Activated naive CD4-positive, alpha-beta T cell treated with anti-CD3 and anti-CD28 coated beads, Interleukin-2, amount 10 ng/mL, durations not matched to agents 7 days and 5 days (primary cell): ENCODE measurements at places on chromosomes 5 and 9.

DNA sequence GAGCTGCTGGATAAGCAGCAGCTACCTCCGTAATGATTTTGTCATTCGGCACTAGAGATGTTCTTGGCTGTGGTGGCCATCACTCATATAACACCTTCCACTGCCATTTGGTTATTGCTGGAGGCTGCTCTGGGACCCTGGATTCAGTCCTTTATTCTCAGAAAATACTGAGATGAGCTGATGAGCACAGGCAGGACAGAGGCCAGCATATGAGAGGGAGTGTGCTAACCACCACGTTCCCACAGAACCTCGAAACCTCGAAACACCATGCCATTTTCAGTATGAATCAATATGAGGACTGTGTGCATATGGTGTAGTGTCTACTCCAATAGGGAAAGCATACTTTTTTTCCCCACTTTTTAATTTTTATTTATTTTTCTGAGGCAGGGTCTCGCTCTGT lies 56.6 kb downstream of the ADAM19 start:
- DNase-seq = peak; percentile 41

DNA sequence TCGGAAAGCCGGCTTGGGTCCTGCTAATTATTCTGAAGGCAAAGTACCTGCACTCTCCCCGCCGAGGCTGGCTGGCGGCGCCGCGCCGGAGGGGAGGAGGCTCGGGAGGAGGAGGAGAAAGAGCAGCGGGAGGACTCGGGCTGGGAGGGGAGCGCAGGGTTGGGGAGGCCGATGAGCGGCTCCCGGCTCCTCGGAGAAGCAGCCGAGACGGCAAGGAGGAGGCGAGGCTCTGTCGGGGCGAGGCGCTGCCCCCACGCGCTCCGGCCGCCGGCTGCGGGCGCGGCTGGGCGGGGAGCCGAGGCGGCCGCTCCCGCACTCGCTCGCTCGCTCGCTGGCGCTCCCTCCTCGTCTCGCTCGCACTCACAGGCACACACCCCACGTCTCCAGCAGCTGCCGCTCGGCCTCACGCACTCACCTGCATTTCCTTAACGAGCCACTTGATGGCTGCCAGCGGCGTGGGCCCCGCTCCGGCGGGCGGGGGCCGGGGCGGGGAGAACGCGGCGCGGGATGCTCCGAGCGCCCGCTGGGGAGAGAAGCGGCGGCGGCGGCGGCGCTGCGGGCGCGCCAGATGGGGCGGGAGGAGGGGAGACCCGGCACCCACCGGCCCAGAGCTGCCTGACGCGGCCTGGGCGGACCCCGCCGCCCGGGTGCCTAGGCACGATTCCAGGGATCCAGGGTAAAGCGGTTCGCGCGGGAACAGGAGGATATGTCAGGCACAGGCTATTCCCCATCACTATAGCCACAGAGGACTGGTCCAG lies at the start of gene PTPRD:
Gene PTPRD, minus strand, starts transcription at position 362 of the 758 bp plus-strand sequence.
- peak; percentile 35 for DNase-seq

GRCh38 chr9:84285381-84285780 lies 55.2 kb downstream of the SLC28A3 start:
- DNase-seq = no peak

GRCh38 chr5:159224471-159224870 lies 15.1 kb upstream of the RNF145 start:
- DNase-seq = no peak

DNA sequence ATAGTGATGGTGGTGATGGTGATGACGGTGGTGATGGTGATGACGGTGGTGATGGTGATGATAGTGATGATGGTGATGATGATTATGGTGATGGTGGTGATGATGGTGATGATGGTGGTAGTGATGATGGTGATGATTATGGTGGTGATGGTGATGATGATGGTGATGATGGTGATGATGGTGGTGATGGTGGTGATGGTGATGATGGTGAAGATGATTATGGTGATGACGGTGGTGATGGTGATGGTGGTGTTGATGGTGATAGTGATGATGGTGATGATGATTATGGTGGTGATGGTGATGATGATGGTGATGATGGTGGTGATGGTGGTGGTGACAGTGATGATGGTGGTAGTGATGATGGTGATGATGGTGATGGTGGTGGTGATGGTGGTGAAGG lies 149.2 kb upstream of the IRX1 start:
- no peak for DNase-seq

DNA sequence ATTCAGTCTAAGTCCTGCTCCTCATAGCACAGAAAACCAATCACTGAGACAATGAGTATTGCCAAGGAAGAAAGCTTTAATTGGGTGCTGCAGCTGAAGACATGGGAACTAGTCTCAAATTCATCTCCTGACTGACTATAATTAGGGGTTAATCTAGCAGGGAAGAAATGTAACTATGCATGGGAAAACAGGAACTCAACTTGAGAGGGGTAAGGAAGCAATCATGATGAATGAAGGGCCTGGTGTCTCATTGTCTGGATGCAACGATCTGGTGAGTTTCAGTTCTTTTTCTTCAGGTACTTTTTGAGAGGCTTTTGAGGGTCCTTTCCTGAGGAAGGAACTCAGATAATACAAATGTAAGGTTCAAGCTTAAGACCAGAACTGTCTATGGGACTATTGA lies 24.0 kb upstream of the OCLN start:
- DNase-seq = no peak

GRCh38 chr9:107059220-107059619 lies 196.3 kb downstream of the ZNF462 start:
- no peak for DNase-seq

GRCh38 chr5:10538789-10539686 lies 24.8 kb upstream of the ANKRD33B start:
- no peak for DNase-seq

GRCh38 chr9:136943291-136944211 lies 987 bp downstream of the FBXW5 start:
- DNase-seq = peak; percentile 63

DNA sequence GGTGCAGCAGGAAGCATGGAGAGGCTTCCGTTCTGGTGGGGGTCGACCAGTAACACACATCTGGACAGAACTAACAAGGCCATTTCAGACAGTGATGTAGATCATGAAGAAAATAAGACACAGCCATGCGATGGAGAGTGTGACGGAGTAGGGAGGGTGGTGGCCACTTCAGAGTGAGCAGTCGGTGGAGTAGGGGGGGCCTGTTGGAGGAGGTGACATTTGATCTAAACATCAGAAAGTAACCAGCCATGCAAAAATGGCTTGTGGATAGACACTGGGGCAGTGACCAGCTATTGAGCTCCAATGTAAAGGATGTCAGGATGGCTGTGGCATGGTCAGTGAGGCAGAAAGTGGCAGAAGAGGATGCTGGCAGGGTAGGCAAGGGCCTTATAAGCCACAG lies 65.9 kb downstream of the PPARGC1B start:
- no peak for DNase-seq

DNA sequence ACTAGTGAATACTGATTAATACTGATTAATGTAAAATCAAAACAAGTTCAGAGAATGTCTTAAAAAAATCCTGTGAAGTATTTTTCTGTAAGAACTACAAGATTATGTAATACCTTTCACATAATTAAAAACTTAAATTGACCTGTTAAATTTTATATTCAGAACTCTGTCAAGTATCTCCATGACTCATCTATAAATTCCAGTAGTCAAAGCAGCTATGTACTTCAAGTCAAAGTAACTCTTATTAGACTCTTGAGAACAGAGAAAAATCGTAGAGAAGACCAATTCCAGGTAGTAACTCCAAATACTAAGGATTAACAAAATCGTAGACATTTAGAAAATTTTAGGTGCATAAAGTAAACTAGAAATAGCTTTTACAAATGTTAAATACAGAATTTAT lies 77.1 kb downstream of the HOMER1 start:
- DNase-seq = no peak

- no peak for DNase-seq
These were observed 424.0 kb upstream of the ZNF462 start for GRCh38 chr9:106438928-106439327.

GRCh38 chr5:388266-389196 lies 54.4 kb upstream of the EXOC3 start:
- no peak for DNase-seq

DNA sequence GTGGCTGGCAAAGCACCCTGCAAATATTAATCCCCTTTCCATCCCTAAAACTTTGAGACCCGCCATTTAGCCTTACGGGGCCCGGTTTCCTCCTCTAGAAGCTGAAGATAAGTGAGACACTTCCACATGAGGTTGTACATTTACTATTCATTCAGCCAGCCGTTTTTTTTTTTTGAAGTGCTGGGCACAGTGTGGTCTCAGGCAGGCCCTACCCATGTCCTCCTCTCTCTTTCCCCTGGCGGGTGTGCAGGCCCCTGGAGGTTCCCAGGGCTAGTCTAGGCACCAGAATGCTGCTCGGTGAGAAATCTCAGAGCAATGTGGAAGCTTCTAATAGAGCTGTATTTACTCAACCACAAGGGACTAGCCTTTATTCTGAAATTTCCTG lies 107.4 kb upstream of the LARP1 start:
- no peak for DNase-seq

- DNase-seq = no peak
These were observed 214.1 kb upstream of the TLE4 start for GRCh38 chr9:79357616-79358015.

DNA sequence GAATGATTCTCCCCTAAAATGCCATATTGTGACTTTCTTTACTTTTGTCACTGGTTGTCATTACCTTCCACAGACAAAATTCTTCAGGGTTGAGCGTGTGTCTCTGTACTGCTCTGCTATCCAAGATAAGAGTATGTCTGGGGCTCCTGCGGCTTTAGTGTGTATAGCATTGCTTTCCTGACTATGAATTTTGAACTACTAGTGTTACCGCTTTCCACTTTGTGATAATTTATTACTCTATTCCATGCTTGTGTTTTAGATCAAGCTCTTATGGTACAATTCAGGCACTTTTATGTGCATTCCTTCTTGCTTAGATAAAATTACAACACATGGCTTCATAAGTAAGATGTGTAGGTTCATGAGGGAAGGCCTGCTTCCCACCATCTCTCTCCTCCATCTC lies 51.5 kb upstream of the MEF2C start:
- no peak for DNase-seq

- DNase-seq = no peak
These were observed 848.8 kb upstream of the DMAC1 start for GRCh38 chr9:8648271-8648845.

DNA sequence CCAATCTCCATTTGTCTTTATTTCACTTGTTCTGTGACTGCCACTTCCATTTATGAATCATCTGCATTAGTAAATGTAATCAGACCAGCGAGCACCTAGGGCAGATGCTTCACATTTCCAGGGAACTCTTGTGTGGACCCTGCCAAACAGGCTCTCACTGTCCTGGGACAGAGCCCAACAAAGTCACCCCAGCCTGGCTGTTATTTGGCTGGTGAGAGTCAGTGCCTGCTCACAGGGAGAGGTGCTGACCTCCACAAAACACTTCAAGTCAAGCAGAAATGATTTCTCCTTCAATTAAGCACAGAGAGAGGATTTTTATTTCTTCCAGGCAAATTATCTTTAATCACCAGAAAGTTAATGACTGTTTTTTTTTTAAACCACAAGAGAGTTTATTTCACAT lies 568.0 kb downstream of the MTRR start:
- DNase-seq = no peak

- DNase-seq = no peak
These were observed 591.6 kb upstream of the CYLC2 start for GRCh38 chr9:102403514-102403913.

DNA sequence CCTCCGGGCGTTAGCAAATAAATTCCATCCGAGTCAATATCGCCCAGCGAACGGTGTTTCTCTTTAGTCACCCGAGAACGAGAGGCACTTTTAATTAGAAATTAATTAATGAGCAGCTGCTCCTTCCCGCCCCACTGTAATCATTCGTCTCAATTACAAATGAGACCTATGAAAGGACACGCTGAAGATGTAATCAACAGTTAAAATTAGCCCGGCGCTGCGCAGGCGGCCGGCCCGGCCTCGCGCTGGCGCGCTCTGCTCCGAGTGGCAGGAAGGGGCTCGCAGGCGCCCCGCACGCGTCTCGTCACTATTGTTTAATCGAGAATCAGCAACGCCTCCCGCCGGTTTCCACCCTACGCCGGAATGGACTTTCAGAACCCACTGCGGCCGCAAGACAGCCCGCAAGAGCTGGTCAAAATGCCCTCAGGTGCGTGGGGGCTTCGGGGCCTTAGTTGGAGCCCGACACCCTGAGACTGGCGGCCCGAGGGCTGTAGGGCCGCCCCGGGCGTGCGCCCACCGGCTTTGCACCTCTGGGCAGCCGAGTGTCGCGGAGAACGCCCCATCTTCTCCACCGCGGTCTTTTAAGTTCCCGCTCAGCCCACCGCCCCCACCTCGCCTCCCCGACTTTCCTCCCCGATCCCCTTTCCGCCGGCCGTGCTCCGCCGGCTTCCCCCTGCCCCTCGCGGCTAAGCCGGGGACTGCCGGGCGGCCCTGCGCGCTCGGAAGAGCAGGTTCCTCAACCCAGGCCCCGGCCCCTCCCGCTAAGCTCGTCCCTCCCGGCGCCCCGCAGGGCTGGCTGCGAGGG lies 597 bp upstream of the IRX4 start:
- DNase-seq = no peak

DNA sequence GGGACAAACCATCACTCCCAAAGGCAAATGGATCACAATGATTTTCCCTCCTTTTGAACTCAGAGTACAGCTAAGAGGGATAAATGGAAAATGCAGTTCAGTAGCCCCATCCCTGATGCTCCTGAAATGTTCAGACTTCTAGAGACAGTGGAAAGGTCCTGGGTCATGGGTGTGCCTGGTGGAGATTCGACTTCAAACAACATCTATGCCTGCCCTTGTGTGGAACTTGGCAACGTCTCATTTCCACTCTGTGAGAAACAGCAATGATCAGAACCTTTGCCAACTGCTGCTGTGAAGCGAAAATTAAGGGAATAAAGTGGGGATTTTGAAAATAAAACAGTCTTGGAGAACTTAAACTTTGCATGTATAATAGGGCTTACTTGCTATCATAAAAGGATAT lies 778.1 kb downstream of the SEMA5A start:
- no peak for DNase-seq

DNA sequence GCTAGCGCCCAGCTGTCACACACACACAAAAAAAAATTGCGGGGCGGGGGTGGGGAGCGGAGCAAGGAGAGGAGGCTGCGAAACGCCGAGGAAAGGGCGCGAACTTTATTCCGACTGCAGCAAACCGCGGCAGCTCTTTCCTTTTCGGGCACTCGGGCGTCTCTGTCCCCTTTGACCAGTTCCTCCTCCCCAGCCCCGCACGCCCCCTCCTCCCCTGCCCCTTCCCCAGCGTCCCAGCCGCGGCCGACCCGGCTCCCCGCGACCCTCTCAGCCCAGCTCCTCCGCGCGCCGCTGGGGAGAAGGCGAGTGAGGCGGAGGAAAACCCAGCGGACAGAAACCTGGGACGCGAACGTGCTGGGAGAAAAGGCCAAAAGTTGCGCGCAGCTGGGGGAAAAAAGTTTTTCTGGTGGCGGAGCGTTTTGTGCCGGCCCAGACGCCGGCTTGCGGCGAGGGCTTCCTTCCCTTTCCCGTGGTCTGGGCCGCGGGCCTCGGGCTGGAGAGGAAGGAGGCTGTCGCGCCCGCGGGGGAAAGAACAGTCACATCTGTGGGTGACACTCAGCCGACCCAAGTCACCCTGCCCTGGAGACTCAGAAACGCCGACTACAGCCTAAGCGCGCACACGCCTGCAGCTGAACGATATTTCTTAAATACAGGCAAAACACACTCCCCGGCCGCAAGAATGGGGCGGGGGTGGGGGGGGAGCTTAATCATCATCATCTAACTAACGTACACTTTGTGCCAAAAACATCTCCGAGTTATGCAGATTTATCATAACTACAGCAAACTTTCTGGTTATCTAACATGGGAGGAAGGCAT lies 1.1 kb upstream of the BNC2 start:
- no peak for DNase-seq
